ENCODE measurements at places on chromosomes 3 and 15.

GRCh38 chr3:12707449-12707848 lies 43.5 kb upstream of the RAF1 start:
- no peak for DNase-seq

GRCh38 chr3:174938102-174938501 lies 79.0 kb downstream of the NAALADL2 start:
- no peak for DNase-seq

DNA sequence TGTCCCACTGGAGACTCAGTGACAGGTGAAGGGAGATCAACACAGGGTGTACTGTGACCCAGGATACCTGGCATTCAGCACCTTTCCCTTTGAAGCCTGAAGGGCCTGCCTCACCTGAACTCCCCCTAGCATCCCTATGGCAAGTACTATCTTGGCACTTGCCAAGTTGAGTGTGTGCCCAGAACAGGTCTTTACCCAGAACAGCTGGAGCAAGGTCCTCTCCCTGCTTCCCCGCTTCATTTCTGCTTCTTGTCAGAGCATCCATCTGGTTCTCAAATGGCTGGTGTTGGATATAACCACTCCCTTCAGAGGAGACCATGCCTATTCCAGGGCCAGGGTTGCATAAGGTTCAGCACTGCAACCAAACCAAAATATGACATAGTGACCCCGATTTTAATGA lies 73.0 kb downstream of the FAM43A start:
- no peak for DNase-seq

- no peak for DNase-seq
These were observed 235.5 kb upstream of the IGF1R start for GRCh38 chr15:98412852-98413251.

DNA sequence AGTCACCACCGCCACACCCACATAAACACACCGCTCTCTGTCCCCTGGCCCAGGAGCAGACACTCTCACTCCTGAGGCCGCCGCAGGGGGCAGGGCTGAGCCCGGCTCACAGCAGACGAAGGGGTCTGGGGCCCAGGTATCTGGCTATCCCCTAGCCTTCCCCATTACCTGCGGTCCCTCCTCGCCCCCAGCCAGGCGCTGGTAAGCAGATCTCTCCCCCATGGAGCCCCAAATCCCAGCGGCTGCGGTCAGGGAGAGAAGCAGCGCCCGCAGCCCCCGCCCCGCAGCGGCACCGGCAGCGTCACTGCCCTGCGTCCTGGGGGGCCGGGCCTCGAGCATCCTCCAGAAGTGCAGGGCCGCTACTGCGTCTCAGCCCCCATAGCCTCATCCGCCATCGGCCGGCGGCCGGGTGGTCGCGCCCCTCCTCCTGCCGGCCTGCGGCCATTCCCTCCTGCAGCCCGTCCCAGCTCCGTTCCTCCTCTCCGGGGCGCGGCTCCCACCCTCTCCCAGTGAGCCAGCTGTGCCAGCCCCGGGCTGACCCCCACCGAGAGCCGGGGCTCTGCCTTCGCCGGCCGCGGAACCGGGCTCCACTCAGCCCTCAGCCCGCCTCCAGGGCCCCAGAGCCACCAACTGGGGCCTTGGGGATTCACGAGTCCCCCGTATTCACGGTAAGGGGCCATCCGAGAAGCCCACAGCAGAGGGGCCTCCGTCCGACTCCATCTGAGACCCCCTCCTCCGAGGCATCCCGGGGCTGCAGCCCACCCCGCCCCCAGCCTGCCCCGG lies 13.1 kb downstream of the TNK2 start:
- DNase-seq = no peak

All from stimulated activated CD4-positive, alpha-beta T cell treated with anti-CD3 and anti-CD28 coated beads, Interleukin-1b, Interleukin-23, amount 100 ng/mL, for 4 hours (primary cell).